ENCODE measurements at places on chromosomes 3 and 15.

DNA sequence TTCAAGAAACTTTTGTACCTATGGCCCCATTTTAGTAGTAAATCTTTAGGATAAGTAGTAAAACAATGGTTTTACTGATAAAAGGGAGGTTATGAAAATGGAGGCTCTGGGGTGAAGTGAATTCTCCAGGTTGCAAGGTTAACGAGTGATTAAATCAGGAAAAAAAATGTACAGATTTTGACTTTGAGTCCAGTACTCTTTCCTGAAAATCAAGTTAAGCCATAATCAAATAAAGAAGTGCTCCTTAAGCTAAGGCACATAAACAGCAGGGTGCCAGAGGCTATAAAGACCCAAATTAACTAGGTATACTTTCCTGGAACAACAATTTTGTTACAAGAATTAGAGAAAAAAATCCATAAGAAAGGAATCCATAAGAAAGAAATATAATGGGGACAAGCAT is 114.7 kb downstream of the DPH6 start:
- no peak for DNase-seq

- peak; percentile 76 for DNase-seq
Observed at GRCh38 chr3:149393345-149394160, 16.1 kb upstream of the TM4SF1 start.

DNA sequence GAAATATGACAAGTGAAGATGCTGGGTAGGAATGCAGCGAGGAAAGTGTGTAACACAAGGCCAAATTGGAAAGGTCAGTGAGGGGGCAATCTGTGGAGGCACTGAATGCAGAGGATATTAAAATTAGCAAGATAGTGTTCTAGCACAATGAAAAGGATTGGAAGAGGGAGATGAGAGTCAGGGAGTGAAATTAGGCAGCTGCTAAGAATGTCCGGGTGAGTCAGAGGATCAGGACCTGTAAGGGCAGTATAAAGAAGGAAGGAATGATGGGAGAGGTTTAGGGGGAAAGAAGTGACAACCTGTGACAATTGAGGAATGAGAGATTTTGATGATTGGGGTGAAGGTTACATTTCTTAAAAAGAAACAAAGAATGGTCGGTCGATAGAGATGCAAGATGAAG is 103.5 kb downstream of the UBE3A start:
- no peak for DNase-seq

DNA sequence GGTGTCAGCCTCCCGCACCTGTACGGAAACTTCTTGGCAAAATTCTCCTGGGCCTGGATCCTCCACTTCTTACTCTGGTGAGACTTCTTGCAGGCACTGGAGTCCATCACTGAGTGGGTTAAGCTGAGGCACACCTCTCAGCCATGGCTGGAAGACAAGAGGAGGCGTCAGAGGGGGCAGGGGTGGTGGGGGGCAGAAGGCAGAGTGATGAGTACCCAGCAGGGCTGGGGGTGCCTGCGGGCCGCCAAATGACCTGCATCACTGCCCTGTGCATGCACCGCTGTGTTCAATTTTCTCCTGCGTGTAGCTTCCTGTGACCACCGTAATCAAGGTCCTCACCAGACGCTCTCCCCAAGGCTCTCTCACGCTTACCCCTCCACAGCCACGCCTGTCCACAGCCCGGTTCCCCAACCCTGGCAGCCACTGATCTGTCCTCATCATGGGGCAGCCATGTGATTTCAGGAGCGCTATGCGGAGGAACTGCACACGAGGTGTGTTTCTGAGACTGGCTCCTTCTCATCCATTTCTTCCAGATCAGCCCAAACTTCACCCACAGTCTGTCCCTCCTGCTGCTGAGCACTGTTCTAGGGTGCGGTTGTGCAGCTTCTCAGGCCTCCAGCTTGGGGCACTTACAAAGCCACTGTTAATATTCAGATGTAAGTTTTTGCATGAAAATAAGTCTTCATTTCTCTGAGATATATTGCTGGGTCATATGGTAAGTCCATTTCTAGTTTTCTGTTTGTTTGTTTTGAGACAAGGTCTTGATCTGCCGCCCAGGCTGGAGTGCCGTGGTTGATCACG is 5.2 kb downstream of the C3orf22 start:
- no peak for DNase-seq

GRCh38 chr3:108518895-108519294 is 8.5 kb upstream of the MYH15 start:
- DNase-seq, result no peak

DNA sequence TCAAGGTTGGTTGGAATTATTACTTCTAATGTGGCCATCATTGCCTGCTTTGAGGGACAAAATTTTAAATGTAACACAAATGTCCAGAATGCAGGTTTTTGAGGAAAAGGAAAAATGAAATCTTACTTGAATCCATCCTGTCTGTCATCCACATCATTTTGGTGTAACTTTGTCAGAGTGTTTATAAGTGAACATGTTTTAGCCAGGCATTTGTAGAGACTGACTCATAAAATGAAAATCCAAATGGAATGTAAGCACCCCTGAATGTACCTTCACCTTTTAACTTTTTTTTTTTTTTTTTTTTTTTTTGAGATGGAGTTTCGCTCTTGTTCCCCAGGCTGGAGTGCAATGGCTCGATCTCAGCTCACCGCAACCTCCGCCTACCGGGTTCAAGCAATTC is 141.8 kb upstream of the BNIP2 start:
- no peak for DNase-seq

DNA sequence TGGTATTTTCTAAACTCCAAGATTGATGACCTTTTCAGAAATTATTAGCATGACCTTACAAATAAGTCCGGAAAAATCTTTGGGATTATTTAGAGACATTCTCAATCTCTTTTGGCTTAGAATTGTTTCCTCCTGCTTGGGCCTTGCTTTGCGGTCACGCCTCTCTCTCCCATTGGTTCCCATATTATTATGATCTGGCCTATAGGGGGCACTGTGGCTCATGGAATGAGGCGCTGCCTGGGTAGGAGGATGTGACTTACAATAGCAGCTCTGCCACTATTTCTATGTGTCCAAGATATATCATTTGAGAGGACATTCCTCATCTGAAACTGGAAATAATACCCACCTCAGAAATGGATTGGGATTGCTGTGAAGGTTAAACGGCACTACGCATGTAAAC is 464.9 kb downstream of the MFSD1 start:
- peak; percentile 59 for DNase-seq

DNA sequence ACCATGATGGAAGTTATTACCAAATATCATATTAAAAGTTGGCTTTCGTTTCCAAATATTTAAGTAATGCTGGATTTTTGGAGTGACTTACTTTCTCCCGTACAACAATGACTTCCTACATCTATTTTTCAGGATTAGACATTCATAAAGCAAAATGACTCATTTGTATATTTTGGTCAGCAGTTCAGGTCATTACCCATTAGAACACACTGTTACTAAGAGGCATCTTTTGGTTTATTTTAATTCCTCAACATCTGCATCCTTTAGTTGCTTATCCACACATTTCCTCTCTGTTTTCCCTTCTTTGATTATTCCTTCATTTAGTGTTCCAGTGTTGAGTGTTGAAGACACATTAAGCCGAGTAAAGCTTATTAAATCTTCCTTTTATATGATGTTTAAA is 348.2 kb downstream of the NAALADL2 start:
- DNase-seq, result no peak

DNA sequence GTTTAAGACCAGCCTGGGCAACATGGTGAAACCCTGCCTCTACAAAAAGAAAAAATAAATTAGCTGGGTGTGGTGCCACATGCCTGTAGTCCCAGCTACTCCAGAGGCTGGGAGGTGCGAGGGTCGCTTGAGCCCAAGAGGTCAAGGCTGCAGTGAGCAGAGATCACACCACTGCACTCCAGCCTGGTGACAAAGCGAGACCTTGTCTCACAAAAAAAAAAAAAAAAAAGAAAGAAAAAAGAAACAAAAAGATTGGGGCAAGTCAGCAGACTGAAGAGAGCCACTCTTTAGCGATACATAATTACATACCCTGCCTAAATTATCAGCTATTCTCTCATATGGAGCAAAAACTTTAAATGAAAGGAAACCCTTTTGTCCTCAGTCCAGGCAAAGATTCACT is 53.6 kb upstream of the MAP3K13 start:
- no peak for DNase-seq

GRCh38 chr15:63308491-63308890 is 31.1 kb downstream of the APH1B start:
- no peak for DNase-seq

DNA sequence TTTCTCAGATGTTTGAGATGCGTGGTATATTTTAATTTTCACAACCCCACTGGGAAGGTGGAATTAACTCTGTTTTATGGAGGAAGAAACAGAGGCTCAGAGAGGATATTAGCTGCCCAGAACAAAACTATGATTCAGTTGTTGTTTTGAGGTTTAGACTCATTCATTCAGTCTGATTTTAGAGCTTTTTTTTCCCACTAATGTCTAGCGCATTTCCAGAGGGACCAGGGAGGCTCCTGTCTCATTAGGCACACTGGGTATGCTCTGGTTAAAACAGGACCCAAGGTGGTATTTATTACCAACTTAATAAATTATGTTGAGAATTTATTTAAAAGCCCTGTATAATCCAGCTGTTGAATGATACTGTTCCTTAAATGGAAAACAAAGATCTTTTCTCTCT is 272.0 kb upstream of the RGMA start:
- DNase-seq, result no peak

GRCh38 chr3:13073326-13074005 is at the start of gene IQSEC1:
Gene IQSEC1, minus strand, starts transcription at chr3:13073429. Its CDS starts 415 bp downstream, at chr3:13073014.
- peak; percentile 55 for DNase-seq

GRCh38 chr3:115052906-115053305 is 94.2 kb downstream of the ZBTB20 start:
- DNase-seq, result no peak

DNA sequence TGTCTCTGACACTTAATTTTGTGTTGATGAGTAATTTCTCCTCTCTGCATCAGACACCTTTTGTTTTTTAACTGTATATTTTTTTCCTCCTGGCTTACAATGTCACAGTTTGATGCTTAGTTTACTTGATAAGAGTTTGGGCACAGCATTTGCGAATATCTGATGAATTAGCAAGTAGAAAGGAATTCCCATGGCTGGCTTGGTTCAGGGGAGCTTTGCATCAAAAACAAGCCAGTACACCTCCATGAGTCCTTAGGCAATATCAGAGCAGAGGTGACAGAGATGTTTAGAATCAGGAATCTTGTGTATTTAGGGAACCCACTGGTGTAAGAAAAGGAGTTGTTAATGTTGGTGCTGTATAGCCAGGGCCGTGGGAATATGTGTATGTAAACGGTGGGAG is 9.3 kb downstream of the ARHGEF26 start:
- DNase-seq, result no peak

DNA sequence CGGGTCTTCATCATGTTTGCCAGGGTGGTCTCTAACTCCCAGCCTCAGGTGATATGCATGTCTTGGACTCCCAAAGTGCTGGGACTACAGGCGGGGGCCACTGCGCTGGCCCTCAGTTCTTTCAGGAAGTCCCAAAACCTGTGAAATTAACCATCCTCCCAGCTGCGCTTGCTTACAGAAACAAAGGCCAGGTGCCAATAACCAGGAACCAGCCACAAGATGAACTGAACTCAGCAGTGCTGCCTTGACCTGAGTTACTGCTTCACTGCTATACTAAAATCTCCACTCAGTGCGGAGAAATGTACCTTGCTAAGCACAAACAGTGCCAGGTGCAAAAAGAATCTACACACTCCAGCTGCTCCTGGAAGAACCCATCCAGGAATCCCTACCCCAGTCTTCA is 3.9 kb upstream of the GCHFR start:
- no peak for DNase-seq

GRCh38 chr15:71242292-71242691 is 127.0 kb downstream of the THSD4 start:
- no peak for DNase-seq

DNA sequence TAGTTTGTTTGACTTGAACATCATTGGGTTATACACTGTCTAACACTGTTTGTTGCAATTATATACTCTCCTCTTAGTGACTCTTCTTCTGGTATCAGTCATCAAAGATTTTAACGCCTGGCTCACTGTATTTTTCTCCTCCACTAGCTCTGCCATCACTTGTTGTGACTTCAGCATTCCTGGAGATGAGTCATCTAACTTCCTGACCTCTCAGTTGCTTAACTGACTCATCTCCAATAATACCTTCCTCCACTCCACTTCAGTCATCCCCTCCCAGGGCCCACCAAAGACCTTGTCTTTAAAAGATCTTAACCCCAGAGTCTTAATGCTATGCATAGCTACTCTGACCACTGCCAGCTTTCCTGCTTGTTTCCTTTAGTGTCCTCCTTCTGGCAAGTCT is 28.6 kb upstream of the CLSTN2 start:
- peak; percentile 80 for DNase-seq

- DNase-seq, result no peak
Observed at GRCh38 chr3:124428372-124429128, 301.7 kb upstream of the UMPS start.

GRCh38 chr3:65899226-65899625 is 139.5 kb downstream of the MAGI1 start:
- DNase-seq, result no peak

- DNase-seq, result peak; percentile 40
Observed at GRCh38 chr3:354432-354831, 157.9 kb downstream of the CHL1 start.

- DNase-seq, result no peak
Observed at GRCh38 chr3:13657660-13658435, 108.9 kb downstream of the FBLN2 start.

DNA sequence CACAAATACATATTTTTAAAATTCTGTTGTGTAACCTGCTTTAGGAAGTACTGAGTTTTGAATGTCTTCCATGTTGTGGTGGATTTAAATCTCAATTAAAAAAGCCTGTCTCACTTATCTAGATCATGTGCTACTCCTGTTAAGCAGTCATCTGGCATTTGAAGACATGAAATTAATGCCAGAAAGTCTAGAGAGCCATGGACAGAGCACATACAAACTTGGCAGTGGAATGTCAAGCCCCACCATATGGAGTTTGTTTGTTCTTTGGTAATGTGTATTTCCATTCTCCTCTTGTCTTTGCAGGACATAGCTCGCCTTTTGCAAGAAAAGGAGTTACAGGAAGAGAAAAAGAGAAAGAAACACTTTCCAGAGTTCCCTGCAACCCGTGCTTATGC is 39.3 kb upstream of the UTS2B start:
- no peak for DNase-seq

DNA sequence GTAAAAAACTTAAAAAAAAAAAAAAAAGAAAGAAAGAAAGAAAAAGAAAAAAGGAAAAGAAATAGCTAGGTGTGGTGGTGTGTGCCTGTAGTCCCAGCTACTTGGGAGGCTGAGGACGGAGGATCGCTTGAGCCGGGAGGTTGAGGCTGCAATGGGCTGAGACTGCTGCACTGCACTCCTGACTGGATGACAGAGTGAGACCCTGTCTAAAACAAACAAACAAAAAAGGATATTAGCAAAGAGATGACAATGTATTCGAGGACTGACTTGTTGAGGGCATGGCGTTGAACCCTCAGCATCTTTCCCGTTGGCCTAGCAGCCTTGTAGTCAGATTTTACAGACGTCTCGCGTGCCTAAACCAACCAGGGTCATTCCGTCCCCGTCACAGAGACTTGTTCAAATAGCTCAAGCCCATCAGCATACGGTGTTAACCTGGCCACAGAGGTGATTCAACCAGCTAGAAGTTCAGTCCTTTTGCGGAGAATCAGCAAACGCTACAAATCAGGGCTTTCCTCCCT is 528 bp upstream of the NIT2 start:
- DNase-seq, result no peak
